ENCODE measurements at places on chromosomes 11 and 22. TPM values are rescaled to one million over a fixed set of nuclear protein-coding genes. Genes with fewer than 3 reads are reported as not detected.

The PLET1 gene
- not detected for total RNA-seq

The MPZL3 gene
- total RNA-seq: 72.0 TPM

The PGA5 gene
- not detected for total RNA-seq

The HBB gene
- total RNA-seq: not detected

DNA sequence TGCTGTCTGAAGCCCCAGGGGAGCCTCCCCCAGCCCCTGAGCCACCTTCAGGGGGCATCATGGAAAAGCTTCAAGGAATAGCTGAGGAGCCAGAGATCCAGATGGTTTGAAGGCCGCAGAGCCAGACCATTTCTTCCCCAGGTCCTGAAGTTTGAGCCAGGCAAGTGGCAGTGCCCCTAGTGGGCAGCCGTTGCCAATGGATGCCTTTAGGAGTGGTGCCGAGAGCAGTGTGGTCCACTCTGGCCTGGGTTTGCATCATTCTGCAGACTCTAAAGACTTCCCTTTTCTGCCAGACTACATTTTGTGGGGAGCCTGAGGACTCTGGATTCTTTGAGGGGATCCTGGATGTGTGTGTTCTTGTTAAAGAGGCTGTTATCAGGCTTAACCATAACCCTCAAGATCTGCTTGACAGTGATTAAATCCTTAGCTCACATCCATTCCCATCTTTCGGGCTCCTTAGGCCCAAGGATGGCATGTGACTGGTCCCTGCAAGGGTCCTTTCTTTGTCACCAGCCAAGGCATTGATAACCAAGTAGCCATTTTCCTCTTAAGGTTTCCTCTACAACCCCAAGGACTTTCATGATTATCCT is 13.1 kb downstream of the HINFP start:
- DNase-seq: no peak

- no peak for DNase-seq
These were observed 127.9 kb upstream of the SYT13 start for GRCh38 chr11:45414088-45414487.

DNA sequence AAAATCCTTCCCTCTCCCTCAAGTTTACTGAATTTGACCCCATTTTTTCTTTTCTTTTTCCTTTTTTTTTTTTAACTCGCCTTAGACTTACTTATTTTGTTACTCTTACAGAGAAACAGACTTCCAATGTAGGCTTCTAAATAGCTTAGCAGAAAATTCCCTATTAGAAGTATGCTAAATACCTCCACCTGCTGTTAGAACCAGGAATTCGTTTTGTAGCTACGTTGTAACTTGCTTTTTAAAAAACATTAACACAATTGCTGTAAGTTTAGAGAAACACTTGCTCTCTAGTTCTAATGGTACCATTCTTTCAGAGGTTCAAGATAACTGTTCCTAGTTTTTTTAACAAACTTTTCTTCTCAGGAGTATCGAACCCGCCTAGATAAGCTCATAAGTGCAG is 324.2 kb downstream of the DCDC1 start:
- no peak for DNase-seq

DNA sequence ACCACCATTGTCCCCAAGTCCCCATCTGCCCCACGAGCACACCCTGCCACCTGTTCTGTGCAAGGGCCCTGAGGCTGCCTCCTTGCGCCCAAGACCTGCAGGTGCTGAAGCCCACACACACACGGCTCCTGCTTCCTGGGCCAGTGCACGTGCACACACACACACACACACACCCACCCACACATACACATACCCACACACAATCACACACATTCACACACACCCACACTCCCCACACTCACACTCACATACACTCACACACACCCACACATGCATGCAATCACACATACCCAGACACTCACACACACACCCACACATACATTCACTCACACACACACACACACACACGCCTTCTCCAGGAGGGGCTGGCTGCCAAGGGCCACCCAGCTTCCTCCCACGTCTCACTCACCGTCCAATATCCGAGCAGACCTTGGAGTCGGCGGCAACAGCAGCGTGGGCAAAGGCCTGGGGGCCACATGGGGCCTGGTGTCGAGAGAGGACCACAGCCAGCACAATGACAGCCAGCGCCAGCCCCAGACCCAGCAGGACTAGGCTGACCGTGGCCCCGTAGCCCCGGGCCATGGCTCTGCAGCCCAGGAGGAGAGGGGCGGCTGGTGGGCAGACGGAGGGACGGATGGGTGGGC is 616 bp downstream of the GGT5 start:
- DNase-seq: no peak

- peak; percentile 89 for DNase-seq
These were observed 11.4 kb upstream of the BRD1 start for GRCh38 chr22:49838771-49839717.

GRCh38 chr11:8656291-8656690 is 26.2 kb downstream of the TRIM66 start:
- DNase-seq: no peak
